MV-4-11 (cell line): ENCODE measurements at places on chromosomes 4 and X.
A peak's percentile ranks its signal among the peaks of the same experiment; 100 is the strongest.

GRCh38 chr4:52408032-52408431 lies 251.1 kb downstream of the USP46 start:
- DNase-seq = no peak

DNA sequence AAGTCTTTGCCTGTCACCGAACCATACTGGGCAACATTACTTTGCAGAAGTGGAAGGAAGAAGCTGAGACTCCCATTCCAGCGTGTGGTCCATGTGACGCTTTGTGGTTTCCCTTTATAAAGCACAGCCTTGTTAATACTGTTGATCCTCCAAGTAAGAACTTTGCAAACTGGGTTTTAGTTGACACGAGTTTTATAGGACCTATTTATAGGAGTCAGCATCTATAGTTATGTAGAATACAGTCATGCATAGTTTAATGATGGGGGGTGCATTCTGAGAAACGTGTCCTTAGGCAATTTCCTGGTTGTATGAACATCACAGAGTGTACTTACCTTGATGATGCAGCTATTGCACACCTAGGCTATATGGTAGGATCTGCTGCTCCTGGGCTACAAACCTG lies 1879.4 kb upstream of the TENM3 start:
- DNase-seq = peak; percentile 59

GRCh38 chr4:153790962-153791551 lies 2.2 kb upstream of the SFRP2 start:
- no peak for DNase-seq

- no peak for DNase-seq
Measured at GRCh38 chrX:45591650-45592049, 391.0 kb upstream of the DIPK2B start.

DNA sequence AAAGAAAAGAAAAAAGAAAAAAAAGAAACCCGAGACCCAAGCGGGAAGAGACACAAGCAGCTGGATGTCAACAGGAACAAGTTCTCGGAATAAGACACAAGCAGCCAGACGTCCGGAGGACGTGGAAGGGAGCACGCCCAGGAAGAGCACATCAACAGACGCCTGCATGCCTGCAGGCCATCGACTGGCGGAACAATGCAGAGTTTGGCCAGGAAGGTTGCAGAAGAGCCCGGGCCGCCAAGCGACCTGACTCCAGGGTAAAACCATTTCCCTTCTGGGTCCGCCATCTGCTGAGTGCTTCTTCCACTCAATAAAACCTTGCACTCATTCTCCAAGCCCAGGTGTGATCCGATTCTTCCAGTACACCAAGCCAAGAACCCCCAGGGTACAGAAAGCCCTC lies 95.6 kb upstream of the PRR32 start:
- DNase-seq = no peak

GRCh38 chr4:102388611-102389010 lies 43.3 kb upstream of the SLC39A8 start:
- DNase-seq = no peak

- DNase-seq = no peak
Measured at GRCh38 chr4:14321723-14322122, 680.6 kb upstream of the CPEB2 start.

GRCh38 chrX:115650916-115651315 lies 89.9 kb downstream of the PLS3 start:
- no peak for DNase-seq

- DNase-seq = no peak
Measured at GRCh38 chr4:45477311-45477733, 646.5 kb downstream of the GABRG1 start.

- DNase-seq = peak; percentile 63
Measured at GRCh38 chr4:48129307-48130014, 4.6 kb downstream of the TXK start.

- DNase-seq = peak; percentile 75
Measured at GRCh38 chr4:112316360-112316759, 19.2 kb downstream of the ALPK1 start.

- DNase-seq = no peak
Measured at GRCh38 chrX:46310815-46311497, 234.3 kb downstream of the ZNF674 start.

DNA sequence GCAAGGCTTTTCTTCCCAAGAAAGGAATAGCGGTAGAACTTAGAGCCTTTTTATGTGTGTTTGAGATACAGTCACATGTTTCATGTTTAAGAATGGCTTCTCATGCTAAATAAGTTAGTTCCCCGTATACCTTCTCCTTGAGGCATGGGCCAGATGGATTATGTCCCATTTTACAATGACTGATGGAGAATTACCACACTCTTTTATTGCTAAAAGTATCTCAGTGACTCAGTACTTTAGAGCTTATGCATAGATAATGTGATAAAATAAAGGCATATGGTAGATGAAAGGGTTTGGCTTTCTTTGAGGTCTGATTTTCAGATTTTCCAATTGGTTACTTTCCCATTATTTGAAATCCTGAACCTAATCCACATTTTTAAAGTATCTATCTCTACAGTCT lies 121.8 kb upstream of the BMPR1B start:
- no peak for DNase-seq

GRCh38 chr4:122747068-122747467 lies 14.6 kb downstream of the BBS12 start:
- no peak for DNase-seq

GRCh38 chr4:158769175-158769921 lies 522 bp downstream of the FNIP2 start:
- no peak for DNase-seq

DNA sequence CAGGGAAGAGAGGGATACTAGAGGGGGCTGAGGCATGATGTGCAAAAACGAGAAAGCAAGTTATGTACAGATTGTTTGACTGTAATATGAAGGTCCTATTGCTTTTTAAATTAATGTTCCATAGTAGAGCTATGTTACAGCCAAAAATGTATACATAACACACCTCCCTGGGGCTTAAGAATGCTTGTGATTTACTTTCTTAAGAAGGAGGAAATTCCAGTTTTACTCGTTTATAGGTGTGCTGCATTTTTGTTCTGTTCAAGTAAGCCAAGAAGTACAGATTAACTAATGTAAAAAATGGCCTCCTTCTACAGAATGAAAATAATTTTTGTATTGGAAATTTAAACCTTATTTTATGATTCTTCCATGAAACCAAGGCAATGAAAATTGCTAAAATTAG lies 614.4 kb upstream of the NR3C2 start:
- no peak for DNase-seq

- DNase-seq = no peak
Measured at GRCh38 chr4:172992648-172993378, 175.8 kb upstream of the GALNT7 start.

GRCh38 chr4:77072195-77072753 lies 3.5 kb downstream of the CCNI start:
- DNase-seq = no peak

DNA sequence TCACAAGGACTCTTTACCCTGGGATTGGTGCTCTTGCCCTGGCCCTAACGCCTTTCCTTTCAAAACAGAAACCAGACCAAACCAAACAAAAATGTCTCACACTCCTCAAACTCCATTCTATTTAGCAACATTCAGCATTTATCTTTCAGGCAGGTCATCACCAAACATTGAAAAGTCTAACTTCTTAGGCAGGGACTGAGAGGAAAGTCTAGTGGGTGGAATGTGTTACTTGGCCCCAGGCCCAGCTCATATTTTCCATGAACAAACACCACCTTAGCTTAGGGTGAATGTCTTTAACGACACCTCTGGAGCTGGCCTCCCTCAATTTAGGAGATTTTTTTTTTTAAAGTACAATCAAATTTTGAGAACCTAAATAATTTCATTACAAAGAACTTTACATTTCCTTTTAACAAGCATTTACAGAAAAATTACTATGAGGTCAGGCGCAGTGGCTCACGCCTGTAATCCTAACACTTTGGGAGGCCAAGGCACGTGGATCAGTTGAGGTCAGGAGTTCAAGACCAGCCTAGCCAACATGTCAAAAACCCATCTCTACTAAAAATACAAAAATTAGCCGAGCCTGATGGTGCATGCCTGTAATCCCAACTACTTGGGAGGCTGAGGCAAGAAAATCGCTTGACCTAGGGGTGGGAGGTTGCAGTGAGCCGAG lies 10.2 kb upstream of the N4BP2 start:
- no peak for DNase-seq

DNA sequence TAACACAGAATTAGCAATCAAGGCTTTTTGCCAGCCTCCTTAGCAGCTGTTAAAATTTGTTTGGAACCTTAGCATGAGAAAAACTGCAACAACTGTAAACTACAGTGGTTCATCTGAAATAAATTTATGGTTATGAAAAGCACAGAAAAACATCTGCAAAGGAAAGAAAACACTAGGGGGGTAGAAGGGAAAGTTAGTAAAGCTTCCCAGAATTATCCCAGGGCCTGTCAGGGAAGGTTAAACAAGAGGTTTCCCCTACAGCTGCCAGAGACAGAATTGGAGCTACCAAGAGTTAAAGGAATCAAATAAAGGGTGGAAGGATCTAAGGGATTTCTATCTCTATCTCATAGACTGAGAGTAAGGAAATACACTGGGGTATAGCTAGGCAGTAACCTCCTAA lies 234.7 kb upstream of the DIAPH2 start:
- DNase-seq = no peak

GRCh38 chr4:30867427-30867826 lies 147.3 kb downstream of the PCDH7 start:
- no peak for DNase-seq

DNA sequence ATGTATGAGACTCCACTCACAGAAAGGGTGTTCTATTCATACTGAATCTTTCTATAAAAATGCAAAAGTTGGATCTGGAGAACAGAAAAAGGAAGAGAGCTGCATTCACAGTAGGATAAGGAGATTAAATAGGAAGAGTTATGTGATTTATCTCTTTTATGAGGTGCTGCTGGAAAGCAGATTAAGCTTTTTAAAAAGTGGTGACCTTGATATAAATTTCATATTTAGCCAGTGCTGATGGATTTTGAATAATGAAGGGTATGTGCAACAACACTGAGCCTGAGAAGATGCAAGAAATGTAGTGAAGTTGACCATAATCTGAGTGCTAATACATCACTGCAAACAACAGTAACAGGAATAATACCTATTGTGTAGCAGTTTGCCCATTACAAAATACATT lies 795.6 kb downstream of the IL1RAPL1 start:
- no peak for DNase-seq

- DNase-seq = no peak
Measured at GRCh38 chr4:110292994-110293744, 94.8 kb upstream of the ELOVL6 start.

DNA sequence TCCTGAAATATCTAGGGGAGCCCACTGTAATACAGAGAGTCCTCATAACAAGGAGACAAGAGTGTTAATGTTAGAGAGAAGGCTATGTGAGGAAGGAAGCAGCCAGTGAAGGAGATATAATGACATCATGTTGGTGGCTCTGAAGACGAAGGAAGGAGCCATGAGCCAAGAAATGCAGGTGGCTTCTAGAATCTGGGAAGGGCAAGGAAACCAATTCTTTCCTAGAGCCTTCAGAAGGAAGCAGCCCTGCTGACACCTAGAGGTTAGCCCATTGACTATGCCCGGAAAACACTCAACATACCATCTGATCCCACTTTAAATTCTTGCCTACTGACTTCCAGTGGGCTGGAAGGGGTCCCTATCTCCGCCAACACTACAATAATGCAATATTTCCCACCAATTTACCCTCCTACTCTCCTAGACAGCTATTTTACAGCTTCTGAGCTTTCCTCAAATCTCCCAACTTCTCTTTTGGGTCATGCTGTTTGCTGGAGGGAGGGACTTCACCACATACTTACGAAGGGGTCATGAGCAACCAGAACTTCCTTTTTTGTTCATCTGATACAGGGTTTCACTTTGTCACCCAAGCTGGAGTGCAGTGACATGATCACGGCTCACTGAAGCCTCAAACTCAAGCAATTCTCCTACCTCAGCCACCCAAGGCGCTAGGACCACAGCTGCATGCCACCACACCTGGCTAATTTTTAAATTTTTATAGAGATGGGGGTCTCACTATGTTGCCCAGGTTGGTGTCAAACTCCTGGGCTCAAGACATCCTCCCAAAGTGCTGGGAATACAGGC lies 25.2 kb upstream of the G3BP2 start:
- DNase-seq = peak; percentile 87

DNA sequence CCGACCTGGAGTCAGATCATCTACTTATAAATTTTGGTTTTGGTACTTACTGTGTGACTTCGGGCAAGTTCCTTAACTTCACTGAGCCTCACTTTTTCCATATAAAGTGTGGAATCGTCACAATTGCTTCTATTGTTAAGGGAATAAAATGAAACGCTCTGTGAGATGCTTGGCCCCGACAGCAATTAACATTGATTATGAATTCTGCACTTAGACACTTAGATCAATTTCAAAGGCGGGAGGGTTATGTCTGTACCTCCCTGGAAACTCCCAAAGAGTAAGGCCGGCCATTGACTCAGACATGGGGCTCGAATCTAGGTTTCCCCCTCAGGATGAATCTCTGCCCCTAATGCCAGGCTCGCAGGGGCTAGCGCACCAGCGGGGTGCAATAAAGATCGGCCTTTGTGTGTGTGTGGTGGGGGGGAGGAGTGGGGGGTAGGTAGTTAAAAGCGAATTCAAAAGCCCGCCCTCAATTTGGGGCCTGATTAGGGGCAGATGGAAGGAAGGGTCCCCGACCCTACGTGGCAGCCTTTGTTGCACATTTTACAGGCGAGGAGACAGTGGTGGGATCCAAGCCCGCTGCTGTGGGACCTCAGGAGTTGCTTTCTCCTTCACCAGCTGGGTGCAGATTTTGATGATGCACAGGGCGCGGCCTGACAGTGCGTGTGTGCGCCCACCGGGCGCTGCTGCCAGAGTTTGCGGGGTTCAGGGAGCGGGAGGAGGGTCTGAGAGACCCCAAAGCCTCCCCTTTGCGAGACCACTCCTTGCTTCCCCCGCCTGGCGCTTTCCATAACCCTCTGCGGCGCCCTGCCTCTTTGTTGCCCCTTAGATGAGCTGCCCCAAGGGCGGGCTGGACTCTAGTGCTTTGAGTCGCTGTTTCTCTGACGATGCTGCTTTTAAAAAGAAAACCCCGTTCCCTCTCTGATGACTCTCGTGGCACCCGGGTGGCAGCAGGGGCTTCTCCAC lies 9.6 kb downstream of the MSX1 start:
- DNase-seq = no peak

- DNase-seq = no peak
Measured at GRCh38 chrX:6383488-6383887, 151.4 kb downstream of the VCX3A start.

DNA sequence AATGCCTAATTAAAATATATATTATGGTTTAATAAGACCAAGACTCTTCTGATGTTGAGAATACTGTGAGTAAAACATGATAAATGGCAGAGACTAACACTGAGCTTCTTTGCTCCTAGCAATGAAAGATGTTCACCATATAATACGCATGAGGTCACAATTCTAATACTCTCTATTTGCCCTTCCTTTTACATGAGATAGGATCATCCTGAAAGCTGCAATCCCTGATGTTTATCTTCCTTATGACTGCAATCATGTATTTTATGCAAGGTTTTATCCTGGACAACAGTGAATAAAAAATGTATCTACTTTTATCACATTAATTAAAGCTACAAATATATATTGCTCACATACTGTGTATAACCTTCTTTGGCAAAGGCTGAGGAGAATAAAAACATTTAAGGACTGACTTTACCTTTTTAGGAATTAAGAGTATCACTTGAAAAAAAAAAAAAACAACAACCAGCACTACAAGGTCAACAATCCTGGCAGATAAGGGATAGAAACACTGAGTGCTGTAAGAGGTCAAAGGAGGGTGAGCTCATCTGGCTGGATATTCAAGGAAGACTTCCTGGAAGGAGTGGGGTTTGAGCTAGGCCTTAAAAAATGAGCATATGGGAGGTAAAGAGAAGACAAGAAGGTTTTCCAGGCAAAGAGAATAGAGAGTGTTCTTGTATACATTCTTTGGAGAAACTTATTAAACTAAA lies 99.9 kb downstream of the AREG start:
- no peak for DNase-seq

GRCh38 chr4:55172694-55173287 lies 47.4 kb upstream of the KDR start:
- DNase-seq = no peak

- peak; percentile 80 for DNase-seq
Measured at GRCh38 chr4:48970471-48970921, 15.6 kb upstream of the CWH43 start.
